Astrocyte (in vitro differentiated cells and primary cell): ENCODE measurements at places on chromosomes 3 and 15. TPM values are rescaled to one million over a fixed set of nuclear protein-coding genes. Genes with fewer than 3 reads are reported as not detected.

DNA sequence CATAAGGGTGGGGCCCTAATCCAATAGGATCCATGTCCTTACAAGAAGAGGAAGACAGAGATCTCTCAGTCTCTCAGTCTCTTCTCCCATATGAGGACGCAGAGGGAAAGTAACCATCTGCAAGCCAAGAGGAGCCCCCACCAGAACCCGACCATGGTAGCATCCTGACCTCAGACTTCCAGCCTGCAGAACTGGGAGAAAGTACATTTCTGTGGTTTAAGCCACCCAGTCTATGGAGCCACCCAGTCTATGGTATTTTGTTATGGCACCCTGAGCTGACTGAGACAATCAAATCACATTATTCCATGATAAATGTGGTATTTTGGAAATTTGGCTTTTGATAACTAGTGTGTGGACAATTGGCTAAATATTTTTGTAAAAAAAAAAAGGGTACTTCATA is 101.5 kb upstream of the TMC3 start:
- no peak for DNase-seq

Gene MYO5C
- total RNA-seq: 2.7 and 4.5 TPM in 2 replicates

DNA sequence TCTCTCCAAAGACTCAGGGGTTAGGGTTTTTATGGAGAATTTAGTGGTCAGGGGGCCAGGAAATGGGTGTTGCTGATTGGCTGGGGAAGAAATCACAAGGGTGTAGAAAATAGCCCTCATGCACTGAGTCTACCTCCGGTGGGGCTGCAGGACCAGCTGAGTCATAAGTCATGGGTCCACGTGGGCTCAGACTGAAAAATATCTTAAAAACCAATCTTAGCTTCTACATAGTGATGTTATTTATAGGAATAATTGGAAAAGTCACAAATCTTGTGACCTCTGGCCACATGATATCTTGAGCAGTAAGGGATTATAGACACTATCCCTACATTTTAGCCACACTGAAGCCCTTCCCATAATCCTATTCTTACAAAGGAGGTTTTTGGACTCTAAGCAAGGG is 224.0 kb downstream of the DPH6 start:
- DNase-seq: no peak

Gene ZNF621
- total RNA-seq: 26.6 and 28.9 TPM in 2 replicates

- DNase-seq: no peak
Observed at GRCh38 chr3:150184426-150185071, 213.9 kb upstream of the PFN2 start.

DNA sequence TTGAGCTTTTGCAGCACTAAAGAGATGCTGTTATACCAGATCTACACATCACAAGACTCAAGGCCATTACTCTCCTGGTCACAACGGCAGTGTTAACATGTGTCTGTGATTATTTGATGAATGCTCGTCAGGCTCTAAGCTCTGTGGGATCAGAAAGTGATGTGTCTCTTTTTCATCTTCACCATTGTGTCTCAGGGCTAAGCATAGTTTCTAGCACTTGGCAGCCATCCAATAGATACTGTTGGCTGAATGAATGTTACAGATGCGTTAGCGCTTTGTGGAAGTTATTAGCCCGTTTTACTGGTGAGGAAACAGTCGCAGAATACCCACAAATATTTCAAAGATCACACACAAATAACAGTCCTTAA is 1.2 kb upstream of the FAM81A start:
- no peak for DNase-seq

- DNase-seq: no peak
Observed at GRCh38 chr15:19987389-19988048, 554.1 kb downstream of the GOLGA6L6 start.

DNA sequence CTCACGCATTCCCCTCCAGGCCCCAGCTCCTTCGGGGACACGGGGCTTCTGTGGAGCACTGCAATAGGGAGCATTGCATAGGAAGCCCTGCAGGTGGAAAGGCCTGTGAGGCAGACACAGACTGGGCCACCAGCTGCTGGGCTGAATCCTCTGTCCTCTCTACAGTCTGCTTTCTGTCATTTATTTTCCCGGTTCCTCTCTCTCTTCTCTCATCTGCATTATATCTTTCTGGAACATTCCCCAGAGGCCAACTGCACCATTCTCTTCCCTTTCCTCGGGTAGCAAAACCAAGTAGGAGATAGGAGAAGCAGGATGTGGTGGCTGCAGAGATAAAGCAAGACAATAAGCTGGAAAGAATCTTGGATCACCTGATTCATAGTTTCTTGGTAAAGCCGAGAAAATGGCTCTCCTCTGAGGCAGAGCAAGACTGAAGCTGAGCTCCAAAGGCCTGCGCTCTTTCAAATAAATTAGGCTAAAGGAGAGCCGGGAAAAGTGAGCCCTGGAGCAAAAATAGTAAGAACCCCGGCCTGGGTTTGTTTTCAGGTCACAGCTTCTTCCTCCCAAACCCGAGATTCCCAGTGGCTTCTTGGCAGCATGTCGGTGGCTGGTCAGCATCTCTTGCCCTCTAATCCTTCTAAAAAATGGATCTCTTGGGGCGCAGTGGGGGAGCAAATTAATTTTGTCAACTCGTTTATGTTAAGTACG is 5.3 kb downstream of the TM4SF4 start:
- DNase-seq: peak; percentile 75

DNA sequence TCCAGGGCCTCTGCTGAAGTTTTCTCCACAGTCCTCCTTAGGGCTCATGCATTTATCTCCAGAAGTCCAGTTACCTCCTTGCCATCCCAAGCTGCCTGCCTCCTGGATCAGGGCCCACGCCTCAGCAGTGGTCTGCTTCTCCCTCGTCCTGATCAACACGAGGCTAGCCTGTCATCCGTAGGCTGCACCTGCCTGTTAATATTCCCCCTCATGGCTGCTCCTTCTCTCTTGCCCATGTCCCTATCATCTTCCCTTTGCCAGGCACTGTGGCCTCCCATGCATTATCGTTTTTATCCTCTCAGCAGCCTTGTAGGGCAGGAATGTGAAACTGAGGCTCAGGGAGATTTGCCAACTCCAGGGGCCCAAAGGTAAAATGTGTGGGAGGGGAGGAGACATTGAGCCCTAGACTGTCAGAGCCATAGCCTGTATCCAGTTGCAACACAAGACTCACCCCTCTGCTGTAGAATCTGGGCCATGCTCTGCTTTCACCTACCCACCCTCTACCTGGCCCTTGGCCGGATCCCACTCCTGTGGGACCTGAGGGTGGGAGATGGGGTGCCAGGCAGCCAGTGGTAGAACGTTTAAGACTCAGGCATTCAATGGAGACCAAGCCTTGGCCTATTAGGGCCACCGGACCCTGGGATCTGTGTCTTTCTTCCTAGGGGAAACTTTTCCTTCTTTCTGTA is 4.6 kb downstream of the GRM2 start:
- DNase-seq: no peak

Gene IL5RA
- not detected in 2 replicates for total RNA-seq

DNA sequence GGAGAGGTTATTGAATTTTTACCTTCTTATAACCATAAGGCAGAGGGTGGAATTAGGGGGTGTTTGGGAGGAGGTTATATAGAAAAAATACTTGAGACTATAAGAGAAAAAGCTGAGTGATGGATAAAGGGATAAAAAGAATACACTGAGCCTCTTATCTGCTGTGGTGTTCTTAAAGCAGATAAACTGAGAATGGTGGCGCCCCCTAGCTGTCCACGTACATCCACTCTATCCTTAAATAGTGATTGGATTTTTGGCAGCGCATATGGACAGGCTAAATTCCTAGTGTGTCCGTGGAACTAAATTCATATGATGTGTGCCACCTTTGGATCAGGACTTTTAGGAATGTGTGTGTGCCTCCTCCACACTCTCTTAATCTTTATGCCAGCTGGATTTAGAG is 121.1 kb downstream of the OXSM start:
- DNase-seq: no peak

Gene ZDHHC19
- total RNA-seq: 0.41 TPM in 1 of 2 replicates, not detected in the other

Gene NEDD4
- total RNA-seq: 45.1 and 55.4 TPM in 2 replicates

Gene GHSR
- not detected in 2 replicates for total RNA-seq

Gene AMIGO3
- 0.16 TPM in 1 of 2 replicates, not detected in the other for total RNA-seq
